ENCODE measurements at places on chromosomes 4 and X. TPM values are rescaled to one million over a fixed set of nuclear protein-coding genes. Genes with fewer than 3 reads are reported as not detected.

GRCh38 chr4:139266583-139267257 lies 13.3 kb downstream of the MGARP start:
- H3K27me3 ChIP-seq = no peaks in the 10 kb centered on the region
- no peaks in the 10 kb centered on the region for H3K4me1 ChIP-seq
- H3K4me3 ChIP-seq = peak overlapping the region; percentile 63
- no peak overlapping the region for H3K27ac ChIP-seq
- no peaks in the 10 kb centered on the region for H3K36me3 ChIP-seq

GRCh38 chr4:78693777-78694456 lies 82.2 kb upstream of the BMP2K start:
- H3K4me1 ChIP-seq = no peaks in the 10 kb centered on the region
- no peak overlapping the region for H3K27ac ChIP-seq
- H3K36me3 ChIP-seq = no peaks in the 10 kb centered on the region

GRCh38 chr4:147103403-147103946 lies 157.8 kb upstream of the TTC29 start:
- no peaks in the 10 kb centered on the region for H3K4me1 ChIP-seq
- peak overlapping the region; percentile 56 for H3K27ac ChIP-seq
- no peak for DNase-seq
- no peak overlapping the region for H3K4me3 ChIP-seq
- no peaks in the 10 kb centered on the region for H3K36me3 ChIP-seq

- no peak for DNase-seq
- no peaks in the 10 kb centered on the region for H3K27me3 ChIP-seq
- H3K27ac ChIP-seq = no peak overlapping the region
- peaks cover 2% of the 10 kb centered on the region for H3K36me3 ChIP-seq
- no peaks in the 10 kb centered on the region for H3K4me1 ChIP-seq
These were observed 41.9 kb downstream of the WWC2 start for GRCh38 chr4:183140911-183141320.

GRCh38 chr4:78220283-78220682 lies 163.2 kb downstream of the FRAS1 start:
- no peaks in the 10 kb centered on the region for H3K27me3 ChIP-seq
- no peak overlapping the region for H3K27ac ChIP-seq
- no peaks in the 10 kb centered on the region for H3K36me3 ChIP-seq
- H3K4me3 ChIP-seq = no peak overlapping the region
- H3K4me1 ChIP-seq = no peaks in the 10 kb centered on the region
- DNase-seq = no peak

DNA sequence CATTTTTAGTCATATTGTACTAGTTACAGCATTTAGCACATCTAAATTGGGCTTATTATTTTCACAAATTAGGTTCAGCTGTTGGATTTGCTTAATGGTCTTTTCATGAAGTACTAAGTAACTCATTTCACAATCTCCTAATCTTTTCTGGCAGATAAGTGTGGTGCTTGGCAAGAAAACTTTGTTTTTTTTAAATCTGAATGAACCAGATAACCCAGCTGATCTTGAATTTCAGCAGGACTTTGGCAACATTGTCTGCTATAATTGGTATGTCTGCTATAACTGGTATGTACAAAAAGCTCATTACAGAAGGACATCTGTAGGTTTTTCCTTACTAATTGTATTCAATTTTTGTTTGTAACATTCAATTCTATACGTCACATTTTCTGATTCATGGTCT lies 22.7 kb downstream of the WDR19 start:
- DNase-seq = no peak
- no peak overlapping the region for H3K27ac ChIP-seq
- H3K27me3 ChIP-seq = no peaks in the 10 kb centered on the region
- H3K4me3 ChIP-seq = no peak overlapping the region

DNA sequence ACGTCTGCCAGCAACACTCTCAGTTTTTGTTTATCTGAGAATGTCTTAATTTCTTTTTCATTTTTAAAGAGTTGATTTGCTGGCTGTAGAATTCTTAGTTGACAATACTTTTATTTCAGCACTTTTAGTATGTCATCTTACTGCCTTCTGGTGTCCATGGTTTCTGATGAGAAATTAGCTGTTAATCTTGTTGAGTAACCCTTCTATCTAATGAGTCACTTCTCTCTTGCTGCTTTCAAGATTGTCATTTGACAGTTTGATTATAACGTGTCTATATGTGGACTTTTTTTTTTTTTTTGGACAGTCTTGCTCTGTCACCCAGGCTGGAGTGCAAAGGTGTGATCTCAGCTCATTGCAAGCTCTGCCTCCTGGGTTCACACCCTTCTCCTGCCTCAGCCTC lies 24.0 kb upstream of the TMEM255A start:
- H3K4me3 ChIP-seq = no peak overlapping the region
- no peaks in the 10 kb centered on the region for H3K4me1 ChIP-seq
- DNase-seq = no peak
- no peaks in the 10 kb centered on the region for H3K36me3 ChIP-seq
- no peaks in the 10 kb centered on the region for H3K27me3 ChIP-seq
- H3K27ac ChIP-seq = no peak overlapping the region

- no peaks in the 10 kb centered on the region for H3K27me3 ChIP-seq
- H3K27ac ChIP-seq = no peak overlapping the region
- no peaks in the 10 kb centered on the region for H3K36me3 ChIP-seq
- no peak for DNase-seq
- H3K4me3 ChIP-seq = no peak overlapping the region
These were observed 164.2 kb downstream of the APBB2 start for GRCh38 chr4:41050116-41050515.

GRCh38 chr4:178450614-178451013 lies 1008.4 kb upstream of the AGA start:
- no peak overlapping the region for H3K27ac ChIP-seq
- H3K4me3 ChIP-seq = no peak overlapping the region
- no peaks in the 10 kb centered on the region for H3K4me1 ChIP-seq
- DNase-seq = no peak
- H3K36me3 ChIP-seq = no peaks in the 10 kb centered on the region

DNA sequence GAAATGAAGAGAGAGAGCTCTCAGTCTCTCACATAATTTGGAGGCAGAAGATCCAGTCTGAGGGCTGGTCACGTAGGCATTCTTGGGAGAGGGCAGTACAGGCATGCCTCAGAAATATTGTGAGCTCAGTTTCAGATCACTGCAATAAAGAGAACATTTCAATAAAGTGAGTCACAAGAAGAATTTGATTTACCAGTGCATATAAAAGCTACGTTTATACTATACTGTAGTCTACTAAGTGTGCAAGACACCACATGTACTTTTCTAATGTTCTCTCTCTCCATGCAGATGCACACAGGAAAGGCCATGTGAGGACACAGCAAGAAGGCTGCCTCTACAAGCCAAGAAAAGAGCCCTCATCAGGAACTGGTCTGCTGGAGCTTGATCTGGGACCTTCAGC lies 583.5 kb upstream of the FAT1 start:
- H3K27ac ChIP-seq = no peak overlapping the region
- no peaks in the 10 kb centered on the region for H3K4me1 ChIP-seq
- no peaks in the 10 kb centered on the region for H3K36me3 ChIP-seq
- H3K4me3 ChIP-seq = no peak overlapping the region
- no peak for DNase-seq

GRCh38 chr4:62517716-62518115 lies 1317.6 kb downstream of the ADGRL3 start:
- no peak overlapping the region for H3K27ac ChIP-seq
- no peaks in the 10 kb centered on the region for H3K4me1 ChIP-seq

GRCh38 chr4:163564221-163564720 lies 69.8 kb downstream of the TMA16 start:
- H3K27ac ChIP-seq = no peak overlapping the region
- no peak for DNase-seq
- H3K4me1 ChIP-seq = no peaks in the 10 kb centered on the region
- no peaks in the 10 kb centered on the region for H3K27me3 ChIP-seq
- no peak overlapping the region for H3K4me3 ChIP-seq

GRCh38 chr4:177632481-177632880 lies 190.2 kb upstream of the AGA start:
- no peak for DNase-seq
- no peak overlapping the region for H3K4me3 ChIP-seq
- no peaks in the 10 kb centered on the region for H3K4me1 ChIP-seq

GRCh38 chrX:155314260-155314659 lies 20.2 kb downstream of the CLIC2 start:
- no peaks in the 10 kb centered on the region for H3K4me1 ChIP-seq
- H3K27ac ChIP-seq = no peak overlapping the region
- H3K27me3 ChIP-seq = no peaks in the 10 kb centered on the region
- no peaks in the 10 kb centered on the region for H3K36me3 ChIP-seq
- no peak for DNase-seq

GRCh38 chr4:102439812-102440211 lies 61.3 kb upstream of the NFKB1 start:
- H3K36me3 ChIP-seq = no peaks in the 10 kb centered on the region
- no peaks in the 10 kb centered on the region for H3K27me3 ChIP-seq
- no peak overlapping the region for H3K27ac ChIP-seq
- no peak for DNase-seq
- no peak overlapping the region for H3K4me3 ChIP-seq

- DNase-seq = peak; percentile 94
- H3K4me1 ChIP-seq = no peaks in the 10 kb centered on the region
- H3K27ac ChIP-seq = no peak overlapping the region
These were observed 105.4 kb upstream of the TBC1D9 start for GRCh38 chr4:140861359-140862176.

GRCh38 chr4:159111416-159111815 lies 8.5 kb downstream of the RAPGEF2 start:
- no peak for DNase-seq
- no peaks in the 10 kb centered on the region for H3K27me3 ChIP-seq
- H3K4me1 ChIP-seq = no peaks in the 10 kb centered on the region
- H3K27ac ChIP-seq = no peak overlapping the region

DNA sequence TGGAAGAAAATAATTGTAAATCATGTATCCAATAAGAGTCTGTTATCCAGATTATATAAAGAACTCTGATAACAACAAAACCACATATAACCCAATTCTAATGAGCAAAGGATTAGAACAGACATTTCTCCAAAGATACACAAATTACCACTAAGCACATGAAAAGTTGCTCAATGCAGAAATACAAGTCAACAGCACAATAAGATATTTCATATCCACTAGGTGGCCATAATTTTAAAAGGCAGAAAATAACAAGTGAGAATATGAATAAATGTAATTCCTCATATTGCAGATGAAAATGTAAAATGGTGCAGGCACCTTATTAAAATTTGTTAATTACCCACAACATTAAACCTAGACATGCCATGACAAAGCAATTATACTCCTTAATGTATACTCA lies 73.9 kb upstream of the ZCCHC13 start:
- no peaks in the 10 kb centered on the region for H3K36me3 ChIP-seq
- no peak for DNase-seq
- H3K4me1 ChIP-seq = no peaks in the 10 kb centered on the region
- H3K4me3 ChIP-seq = no peak overlapping the region
- H3K27me3 ChIP-seq = no peaks in the 10 kb centered on the region

DNA sequence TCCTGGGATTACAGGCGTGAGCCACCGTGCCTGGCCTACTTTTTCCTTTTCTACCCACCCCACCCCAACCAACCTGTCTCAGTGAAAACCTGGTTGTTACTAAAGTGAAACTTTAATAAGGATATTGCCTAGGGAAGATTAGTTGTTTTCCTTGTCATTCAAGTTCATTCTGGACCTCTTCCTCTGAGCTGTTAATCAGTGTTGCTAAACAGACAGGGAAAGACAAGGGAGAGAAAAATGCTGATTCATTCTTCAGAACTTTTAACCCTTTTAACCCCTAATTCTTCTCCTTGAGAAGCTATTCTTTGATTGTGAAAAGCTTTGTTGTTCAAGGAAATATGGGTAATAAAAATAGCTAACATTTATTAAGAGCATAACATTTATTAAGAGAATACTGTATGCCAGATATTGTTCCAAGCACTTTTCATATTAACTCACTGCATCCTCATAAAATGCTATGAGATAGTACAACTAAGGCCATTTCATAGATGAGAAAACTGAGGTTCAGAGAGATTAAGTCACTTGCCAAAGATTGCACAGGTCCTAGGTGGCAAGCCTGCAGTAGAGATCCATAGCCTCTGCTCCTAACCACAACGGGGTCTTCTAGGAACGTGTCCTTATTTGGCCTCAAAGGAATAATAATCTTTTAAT lies 34.8 kb downstream of the OSTC start:
- no peaks in the 10 kb centered on the region for H3K4me1 ChIP-seq
- DNase-seq = no peak
- no peaks in the 10 kb centered on the region for H3K27me3 ChIP-seq
- H3K27ac ChIP-seq = no peak overlapping the region
- no peak overlapping the region for H3K4me3 ChIP-seq

- H3K27ac ChIP-seq = no peak overlapping the region
- no peak overlapping the region for H3K4me3 ChIP-seq
- no peak for DNase-seq
- peaks cover 11% of the 10 kb centered on the region for H3K36me3 ChIP-seq
- H3K4me1 ChIP-seq = no peaks in the 10 kb centered on the region
These were observed 30.7 kb upstream of the CLCN4 start for GRCh38 chrX:10126044-10126443.

GRCh38 chr4:180197471-180197870 lies 2045.7 kb upstream of the TENM3 start:
- no peak overlapping the region for H3K4me3 ChIP-seq
- no peaks in the 10 kb centered on the region for H3K36me3 ChIP-seq
- no peaks in the 10 kb centered on the region for H3K27me3 ChIP-seq
- no peak for DNase-seq
- H3K27ac ChIP-seq = no peak overlapping the region

DNA sequence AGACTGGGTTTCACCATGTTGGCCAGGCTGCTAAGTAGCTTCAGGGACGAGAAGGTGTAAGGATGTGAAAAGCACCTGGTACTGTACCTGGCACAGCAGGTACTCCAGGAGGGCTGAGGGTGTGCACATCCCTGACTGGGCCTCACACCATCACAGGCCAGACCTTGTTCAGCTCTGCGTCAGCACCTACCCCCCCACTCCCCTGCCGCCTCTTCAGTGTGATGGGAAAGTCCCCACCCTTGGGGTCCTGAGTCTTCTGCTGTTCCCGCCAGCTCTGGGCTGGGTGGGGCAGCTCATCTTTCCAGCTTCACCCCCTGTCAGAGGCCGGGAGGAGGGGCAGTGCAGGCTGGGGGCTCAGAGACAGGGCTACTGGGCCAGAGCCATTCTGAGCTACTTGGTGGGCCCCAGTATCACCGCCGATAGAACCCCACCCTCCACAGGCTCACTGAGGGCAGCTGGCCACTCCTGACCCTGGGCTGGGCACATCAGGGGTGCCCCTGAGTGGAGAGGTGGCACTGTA lies 6.7 kb upstream of the SH3BP2 start:
- no peak overlapping the region for H3K4me3 ChIP-seq
- H3K27ac ChIP-seq = no peak overlapping the region
- H3K27me3 ChIP-seq = no peaks in the 10 kb centered on the region
- H3K4me1 ChIP-seq = peaks cover 4% of the 10 kb centered on the region

GRCh38 chrX:133321451-133321850 lies 93.8 kb downstream of the GPC4 start:
- no peaks in the 10 kb centered on the region for H3K4me1 ChIP-seq
- H3K27ac ChIP-seq = no peak overlapping the region
- DNase-seq = no peak
- H3K4me3 ChIP-seq = no peak overlapping the region
- no peaks in the 10 kb centered on the region for H3K36me3 ChIP-seq

- peak overlapping the region; percentile 75 for H3K4me3 ChIP-seq
- DNase-seq = no peak
- H3K36me3 ChIP-seq = peaks cover 17% of the 10 kb centered on the region
- H3K4me1 ChIP-seq = no peaks in the 10 kb centered on the region
- no peak overlapping the region for H3K27ac ChIP-seq
These were observed 2.5 kb downstream of the OCIAD2 start for GRCh38 chr4:48904101-48904500.

Gene NPY1R
- total RNA-seq = 32.9 TPM

Gene TMEM255A
- 1.2 TPM for total RNA-seq

Gene PRSS12
- 1.1 TPM for total RNA-seq

Gene SMR3B
- total RNA-seq = not detected

Gene ABHD18
- 12.3 TPM for total RNA-seq

Gene SPP1
- total RNA-seq = 5,484 TPM

Gene PPP1R2C
- total RNA-seq = not detected

Gene RBMXL3
- not detected for total RNA-seq

Gene CFI
- total RNA-seq = 248 TPM

Gene FSTL5
- total RNA-seq = not detected

Gene UGT2B7
- 161 TPM for total RNA-seq

Gene TRIM60
- total RNA-seq = not detected
